Kidney glomerular epithelial cell (primary cell): ENCODE measurements at places on chromosomes 2 and 18.

DNA sequence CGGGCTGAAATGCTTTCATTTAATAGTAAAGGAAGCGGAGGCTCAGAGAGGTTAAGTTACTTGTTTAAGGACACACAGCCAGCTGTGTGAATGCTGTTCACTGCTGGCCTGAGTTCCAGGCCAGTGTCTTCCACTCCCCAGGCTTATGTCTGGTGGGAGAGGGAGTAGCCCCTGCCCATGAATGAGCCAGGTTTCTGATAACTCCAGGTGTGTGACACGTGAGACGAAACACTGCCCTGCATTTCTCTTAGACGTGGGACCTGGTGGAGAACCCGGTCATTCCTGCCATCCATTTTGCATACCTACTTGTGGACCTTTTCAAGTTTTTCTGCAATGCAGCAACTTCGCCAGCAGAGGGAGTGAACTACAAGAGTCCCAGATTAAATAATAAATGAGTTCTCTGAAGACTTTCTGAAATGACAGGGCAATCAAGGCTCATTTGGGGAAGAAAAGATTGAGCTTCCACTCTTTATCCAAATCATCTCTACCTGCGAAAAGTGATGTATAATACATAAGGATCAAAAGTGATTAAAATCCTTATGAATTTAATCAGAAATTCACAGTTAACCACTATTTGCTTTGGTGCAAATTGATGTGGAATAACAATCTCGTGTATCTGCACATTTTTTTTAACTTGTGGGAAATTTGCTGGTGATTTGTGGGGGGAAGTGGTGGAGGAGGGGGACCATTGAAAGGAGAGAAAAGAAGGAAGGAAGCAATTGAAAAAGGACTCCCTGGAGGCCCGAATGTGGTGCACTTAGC lies 79.4 kb upstream of the ASB18 start:
- DNase-seq = peak; percentile 60

GRCh38 chr2:15337996-15338666 lies 223.0 kb downstream of the NBAS start:
- no peak for DNase-seq

GRCh38 chr2:166764216-166764615 lies 124.1 kb upstream of the XIRP2 start:
- DNase-seq = no peak

- DNase-seq = no peak
Measured at GRCh38 chr2:225764346-225764745, 364.8 kb downstream of the NYAP2 start.

DNA sequence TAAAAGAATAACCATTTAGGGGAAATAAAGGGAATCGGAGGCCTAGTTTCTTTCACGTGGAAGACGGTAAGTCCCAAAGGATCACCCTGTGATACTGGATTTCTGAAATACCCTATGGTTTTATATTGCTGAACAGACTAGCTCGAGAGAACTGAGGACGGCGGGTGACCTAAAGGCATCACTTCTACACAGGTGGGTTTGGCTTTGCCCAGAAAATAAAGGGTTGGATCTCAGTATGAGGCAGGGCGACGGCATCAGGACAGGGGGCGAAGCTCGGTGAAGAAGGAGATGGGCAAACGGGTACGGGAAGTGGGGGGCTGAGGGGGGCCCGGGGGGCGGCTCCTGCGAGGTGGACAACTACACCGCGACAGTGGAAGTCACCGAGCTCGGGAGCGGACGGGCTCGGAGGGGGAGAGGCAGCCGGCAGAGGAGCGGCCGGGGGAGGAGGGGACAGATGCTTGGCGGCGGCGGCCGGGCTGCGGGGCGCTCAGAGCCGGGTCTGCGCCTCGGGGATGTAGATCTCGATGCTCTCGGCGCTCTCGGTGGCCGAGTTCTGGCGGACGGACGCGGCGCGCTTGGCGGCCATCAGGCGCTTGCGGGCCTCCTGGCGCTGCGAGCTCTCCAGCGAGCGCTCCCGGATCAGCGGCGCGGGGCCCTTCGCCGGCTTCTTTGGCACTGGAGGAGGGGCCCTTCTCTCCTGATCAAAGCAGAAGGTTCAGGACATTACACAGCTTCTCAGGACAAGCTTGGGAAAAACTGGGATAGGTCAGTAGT lies 48.9 kb downstream of the TGIF1 start:
- DNase-seq = no peak

GRCh38 chr18:23934252-23934651 lies 80.3 kb upstream of the TTC39C start:
- DNase-seq = no peak

DNA sequence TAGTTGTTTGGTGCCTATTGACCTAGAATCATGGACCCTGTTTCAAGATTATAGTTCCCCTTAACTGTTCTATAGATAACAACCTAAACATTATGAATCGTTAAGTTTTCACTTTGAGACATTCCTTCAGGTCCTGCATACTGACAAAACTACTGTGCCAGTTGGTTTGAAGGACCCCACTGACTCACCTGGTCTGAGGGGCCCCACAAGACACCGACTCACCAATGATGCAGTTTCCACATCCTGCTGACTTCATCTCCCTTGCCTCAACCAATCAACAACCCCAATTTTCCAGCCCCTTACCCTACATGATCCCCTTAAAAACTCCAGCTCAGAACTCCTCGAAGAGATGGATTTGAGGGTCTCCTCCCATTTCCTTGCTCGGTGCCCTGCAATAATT lies 89.6 kb upstream of the CCDC141 start:
- no peak for DNase-seq

GRCh38 chr2:42964439-42965083 lies 172.2 kb upstream of the HAAO start:
- peak; percentile 88 for DNase-seq

GRCh38 chr18:12679183-12679786 lies 21.4 kb upstream of the SPIRE1 start:
- peak; percentile 4 for DNase-seq

- peak; percentile 95 for DNase-seq
Measured at GRCh38 chr2:101001691-101002561, at the start of gene RPL31. Gene RPL31, plus strand, starts transcription at chr2:101002289. Its CDS starts 413 bp downstream, at chr2:101002702.

GRCh38 chr2:146363731-146364130 lies 1481.1 kb upstream of the ACVR2A start:
- no peak for DNase-seq

- no peak for DNase-seq
Measured at GRCh38 chr2:104577143-104577542, 276.8 kb upstream of the POU3F3 start.

- peak; percentile 13 for DNase-seq
Measured at GRCh38 chr2:19504400-19505198, 146.2 kb upstream of the OSR1 start.

GRCh38 chr2:241724975-241725870 lies 9.2 kb upstream of the D2HGDH start:
- no peak for DNase-seq

- no peak for DNase-seq
Measured at GRCh38 chr2:23571527-23572282, 186.7 kb downstream of the KLHL29 start.

DNA sequence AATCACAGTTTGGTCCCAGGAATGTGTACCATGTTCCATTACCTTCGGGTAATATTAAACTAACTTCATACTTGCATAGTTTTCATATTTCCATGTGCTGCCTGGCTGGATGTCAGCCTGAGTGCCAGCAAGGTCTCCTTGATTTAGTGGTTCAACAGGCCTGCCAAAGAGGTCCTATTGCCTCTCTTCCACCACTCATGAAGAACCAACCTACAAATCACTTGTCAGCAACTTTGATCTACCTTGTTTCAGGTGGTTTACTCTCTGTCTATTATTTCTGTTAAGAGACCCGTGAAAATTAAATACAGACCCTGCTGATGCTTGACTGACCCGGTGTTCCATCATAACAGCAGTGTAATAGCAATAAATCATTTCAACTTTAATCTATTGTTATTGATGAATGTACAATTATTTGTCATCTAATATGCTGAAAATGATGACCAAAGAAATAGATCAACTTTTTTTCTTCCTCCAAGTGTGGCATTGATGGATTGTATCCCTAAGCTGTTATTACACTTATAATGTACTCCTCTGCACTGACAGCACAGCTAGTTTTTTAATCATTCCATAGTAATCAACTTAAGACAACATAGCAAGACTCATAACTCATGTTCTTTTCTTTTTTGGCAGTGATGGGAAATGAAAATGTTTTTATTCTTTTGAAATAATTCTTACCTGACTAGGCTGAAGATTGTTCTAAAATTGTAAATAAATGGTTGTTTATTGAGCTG lies 1220.2 kb upstream of the ACVR2A start:
- DNase-seq = peak; percentile 60

DNA sequence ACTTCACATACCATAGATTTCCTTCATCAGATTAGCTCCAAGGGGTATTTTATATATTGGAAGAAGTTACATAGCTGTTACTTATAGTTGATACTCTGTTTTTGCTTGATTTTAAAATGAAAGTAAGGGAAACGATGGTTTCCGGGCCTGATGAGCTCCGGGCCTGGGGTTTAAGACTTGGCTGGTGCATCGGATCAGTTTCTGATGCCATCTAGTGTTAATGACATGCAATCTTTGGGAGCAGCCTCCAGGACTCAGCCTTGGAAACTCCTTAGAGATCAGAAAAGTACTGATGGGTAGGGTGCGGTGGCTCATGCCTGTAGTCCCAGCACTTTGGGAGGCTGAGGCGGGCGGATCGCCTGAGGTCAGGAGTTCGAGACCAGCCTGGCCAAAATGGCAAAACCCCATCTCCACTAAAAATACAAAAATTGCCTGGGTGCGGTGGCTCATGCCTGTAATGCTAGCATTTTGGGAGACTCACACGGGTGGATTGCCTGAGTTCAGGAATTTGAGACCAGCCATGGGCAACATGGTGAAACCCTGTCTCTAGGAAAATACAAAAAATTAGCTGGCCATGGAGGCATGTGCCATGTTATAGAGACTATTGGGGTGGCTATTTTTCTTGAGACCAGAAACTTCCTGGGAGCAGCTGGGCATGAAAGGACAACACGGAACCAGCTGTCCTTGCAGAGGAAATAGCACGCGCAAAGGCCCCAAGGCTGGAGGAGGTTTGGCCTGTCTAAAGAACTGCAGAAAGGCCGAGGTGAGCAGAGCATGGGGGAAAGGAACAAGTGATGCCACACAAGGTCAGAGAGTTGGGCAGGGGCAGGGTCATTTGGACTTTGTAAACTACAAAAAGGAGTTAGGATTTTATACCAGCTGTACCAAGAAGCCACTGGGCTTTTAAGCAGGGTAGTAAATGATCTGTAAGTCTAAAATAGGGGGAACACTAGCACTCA lies 46.9 kb upstream of the CNOT11 start:
- peak; percentile 66 for DNase-seq

DNA sequence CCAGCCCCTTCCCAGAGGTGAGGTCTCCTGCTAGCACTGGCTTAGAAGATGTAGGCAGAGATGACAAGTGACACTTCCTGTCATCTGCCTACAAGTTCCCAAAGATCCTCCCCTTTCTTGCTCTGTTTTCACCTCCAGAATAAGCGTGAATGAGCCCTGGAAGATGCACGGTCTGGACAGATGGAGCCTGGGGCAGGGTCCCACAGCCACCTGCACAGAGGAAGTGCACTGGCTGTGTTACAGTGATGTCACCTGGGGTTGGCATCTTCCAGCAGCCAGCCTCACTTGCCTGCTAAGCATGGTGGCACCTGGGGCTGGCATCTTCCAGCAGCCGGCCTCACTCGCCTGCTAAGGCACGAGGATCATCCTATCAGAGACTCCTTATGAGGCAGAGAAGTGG lies 32.3 kb downstream of the TMEM18 start:
- no peak for DNase-seq
